ENCODE measurements at places on chromosomes 2 and 18.

DNA sequence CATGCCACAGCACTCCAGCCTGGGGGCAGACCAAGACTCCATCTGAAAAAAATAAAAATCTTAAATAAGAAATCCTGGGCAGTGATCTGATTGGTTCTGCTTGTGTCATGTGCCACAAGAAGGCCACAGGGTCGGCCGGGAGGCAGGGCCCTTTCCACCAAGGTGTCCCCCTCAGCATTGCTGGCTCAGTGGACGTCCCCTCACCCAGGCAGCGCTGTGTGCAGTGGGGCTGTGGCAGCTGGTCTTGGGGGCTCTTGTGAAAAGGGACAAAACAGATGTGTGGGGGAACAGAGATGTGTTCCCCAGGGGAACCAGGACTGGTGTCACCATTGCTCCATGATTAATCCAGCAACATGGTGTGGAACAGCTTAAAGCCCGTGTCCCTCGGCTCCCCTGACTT, 60.5 kb downstream of the HS6ST1 start:
- DNase-seq = peak; percentile 46

DNA sequence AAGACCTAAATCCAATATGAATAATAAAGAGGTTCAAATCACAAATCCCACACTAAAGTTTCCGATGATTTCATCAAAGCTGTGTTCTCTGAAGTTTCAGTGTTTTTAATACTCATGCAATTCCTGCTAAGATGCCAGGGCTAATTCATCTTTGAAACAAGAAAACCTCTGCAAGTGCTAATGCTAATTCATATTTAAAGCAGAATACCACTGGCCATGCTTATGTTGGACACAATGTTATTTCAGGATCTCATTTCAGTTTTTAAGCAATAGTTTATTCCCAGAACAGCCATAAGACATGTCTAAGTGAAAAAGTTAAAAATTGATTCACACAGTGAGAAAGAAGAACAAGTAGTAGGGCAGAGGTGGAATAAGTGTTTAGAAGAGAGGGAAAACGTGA, 62.8 kb downstream of the GRB14 start:
- DNase-seq = no peak

DNA sequence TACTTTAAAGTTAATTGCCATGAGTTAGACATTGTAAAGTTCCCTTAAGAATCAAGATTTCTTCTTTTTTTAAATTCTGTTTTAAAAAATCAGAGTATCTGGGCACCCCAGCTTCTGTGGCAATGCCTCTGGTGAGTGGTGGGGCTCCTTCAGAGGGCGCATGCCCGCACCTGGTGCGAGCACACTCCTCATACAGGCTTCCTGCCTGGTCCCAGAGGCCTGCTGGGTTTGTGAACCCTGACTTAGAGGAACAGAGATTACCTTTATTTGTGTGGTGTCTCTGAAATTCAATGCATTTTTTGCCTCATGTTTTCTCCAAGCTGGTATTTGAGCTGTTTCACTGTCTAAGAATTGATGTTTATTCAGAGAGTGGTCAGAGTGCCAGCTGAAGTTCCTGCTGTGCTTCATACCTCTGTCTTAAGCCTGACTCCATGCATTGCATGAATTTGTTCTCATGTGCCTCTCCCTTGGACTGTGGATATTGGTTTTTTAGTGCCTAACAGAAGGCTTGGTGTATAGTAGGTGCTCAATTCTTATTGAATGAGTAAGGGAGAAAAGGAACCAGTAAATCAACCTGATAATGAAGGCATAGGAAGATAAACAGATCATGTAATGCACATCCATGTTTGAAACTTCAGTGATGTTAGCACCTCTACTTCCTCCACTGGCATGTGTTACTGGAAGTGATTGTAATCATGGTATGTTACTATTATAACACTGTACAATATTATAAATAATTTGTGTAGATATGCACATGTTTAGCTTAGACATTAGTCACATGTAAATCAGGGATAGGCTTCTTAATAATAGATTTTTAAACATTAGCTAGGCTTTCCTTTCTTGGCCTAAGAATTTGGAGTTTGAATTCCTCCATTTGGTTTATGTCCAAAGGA, 29.0 kb downstream of the PHLPP1 start:
- no peak for DNase-seq

- no peak for DNase-seq
Measured at GRCh38 chr2:140842110-140842509, 1288.7 kb downstream of the LRP1B start.

DNA sequence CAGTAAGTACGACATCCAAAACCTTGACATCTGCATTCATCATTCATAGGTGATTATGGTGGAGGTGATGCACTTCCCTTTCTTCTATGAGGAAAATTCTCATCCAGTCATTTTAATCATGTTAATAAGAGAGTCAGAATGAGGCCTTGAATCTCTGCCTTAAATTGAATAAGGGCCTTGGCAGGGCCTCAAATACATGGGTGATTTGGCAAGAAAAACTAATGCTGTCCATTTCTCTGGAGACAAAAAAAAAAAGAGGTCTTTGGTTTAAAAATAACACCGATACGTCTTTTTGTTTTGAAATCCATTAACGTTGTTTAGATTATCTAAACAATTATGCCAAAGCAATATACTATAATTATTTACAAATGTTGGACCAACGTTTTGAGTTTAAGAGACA, 8.1 kb downstream of the COLEC12 start:
- no peak for DNase-seq

- no peak for DNase-seq
Measured at GRCh38 chr2:100924122-100924519, 78.0 kb upstream of the RPL31 start.

DNA sequence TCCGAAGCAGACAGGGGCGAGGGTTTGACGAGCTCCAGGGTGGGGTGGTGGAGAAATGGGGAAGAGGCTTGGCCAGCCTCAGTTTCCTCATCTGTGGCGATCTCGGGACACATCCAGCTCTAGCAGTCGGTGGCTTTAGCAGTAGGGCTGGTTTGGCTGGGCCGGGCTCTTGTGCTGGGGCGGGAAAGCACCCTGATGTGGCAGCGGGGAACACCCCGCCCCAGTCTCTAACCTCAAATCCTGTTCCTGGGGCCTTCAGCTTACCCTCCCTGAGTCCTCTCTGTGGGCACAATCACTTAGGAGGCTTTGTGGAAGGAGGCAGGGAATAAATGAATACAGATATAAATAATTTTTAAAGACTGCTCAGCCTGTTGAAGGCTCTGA, 26.5 kb upstream of the MCFD2 start:
- no peak for DNase-seq

DNA sequence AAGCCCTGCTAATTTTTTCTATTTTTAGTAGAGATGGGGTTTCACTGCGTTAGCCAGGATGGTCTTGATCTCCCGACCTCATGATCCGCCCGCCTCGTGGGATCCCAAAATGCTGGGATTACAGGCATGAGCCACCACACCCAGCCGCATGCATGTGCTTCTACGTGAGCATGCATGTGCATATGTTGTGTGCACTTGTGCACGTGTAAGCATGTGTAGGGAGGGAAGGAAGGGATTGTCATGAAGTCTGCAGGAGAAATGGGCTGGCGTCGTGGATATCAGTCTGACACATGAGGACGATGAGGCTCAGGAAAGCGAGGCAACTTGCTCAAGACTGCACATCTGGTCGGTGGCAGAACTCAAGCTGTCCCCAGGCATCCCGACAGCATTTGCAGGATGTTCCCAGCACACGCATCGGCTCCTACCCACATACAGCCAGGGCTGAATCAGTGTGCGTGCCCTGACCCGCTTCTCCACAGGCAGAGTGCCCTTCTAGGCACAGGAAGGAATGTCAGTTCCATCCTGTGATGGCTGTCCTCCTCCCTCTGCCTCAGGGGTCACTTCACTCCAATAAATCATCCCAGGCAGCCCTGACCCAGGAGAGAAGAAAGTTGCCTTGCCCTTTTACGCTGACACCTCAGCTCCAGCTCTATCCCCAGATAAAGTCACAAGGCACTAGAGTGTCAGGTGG, 49.9 kb upstream of the SLC14A2 start:
- no peak for DNase-seq

GRCh38 chr18:71808616-71809015, 735.5 kb downstream of the CBLN2 start:
- no peak for DNase-seq

GRCh38 chr2:105183555-105184323, 57.8 kb upstream of the GPR45 start:
- DNase-seq = no peak

DNA sequence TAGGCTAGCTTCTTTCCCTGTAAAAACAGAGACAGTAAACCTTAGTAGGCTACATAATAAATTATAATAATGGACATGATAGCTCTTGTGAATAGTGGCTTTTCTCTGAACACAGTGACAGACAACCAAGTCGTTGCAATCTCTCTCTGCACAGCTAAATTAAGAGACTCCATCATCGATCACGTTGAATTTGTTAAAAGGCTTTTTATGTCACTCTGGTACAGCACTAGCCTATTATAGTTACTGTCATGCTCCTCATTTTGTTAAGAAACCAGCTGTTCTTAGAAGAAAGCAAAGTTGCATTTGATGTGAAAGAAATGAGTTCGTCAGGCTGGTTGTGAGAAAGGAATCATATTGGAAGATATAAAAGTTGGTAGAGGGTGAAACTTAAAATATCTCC, 50.3 kb upstream of the ARHGAP28 start:
- no peak for DNase-seq

- DNase-seq = no peak
Measured at GRCh38 chr2:29902356-29902755, 19.0 kb downstream of the ALK start.

- DNase-seq = no peak
Measured at GRCh38 chr18:48181857-48182256, 227.3 kb downstream of the ZBTB7C start.

GRCh38 chr2:142862299-142862698, 15.2 kb upstream of the KYNU start:
- DNase-seq = no peak

DNA sequence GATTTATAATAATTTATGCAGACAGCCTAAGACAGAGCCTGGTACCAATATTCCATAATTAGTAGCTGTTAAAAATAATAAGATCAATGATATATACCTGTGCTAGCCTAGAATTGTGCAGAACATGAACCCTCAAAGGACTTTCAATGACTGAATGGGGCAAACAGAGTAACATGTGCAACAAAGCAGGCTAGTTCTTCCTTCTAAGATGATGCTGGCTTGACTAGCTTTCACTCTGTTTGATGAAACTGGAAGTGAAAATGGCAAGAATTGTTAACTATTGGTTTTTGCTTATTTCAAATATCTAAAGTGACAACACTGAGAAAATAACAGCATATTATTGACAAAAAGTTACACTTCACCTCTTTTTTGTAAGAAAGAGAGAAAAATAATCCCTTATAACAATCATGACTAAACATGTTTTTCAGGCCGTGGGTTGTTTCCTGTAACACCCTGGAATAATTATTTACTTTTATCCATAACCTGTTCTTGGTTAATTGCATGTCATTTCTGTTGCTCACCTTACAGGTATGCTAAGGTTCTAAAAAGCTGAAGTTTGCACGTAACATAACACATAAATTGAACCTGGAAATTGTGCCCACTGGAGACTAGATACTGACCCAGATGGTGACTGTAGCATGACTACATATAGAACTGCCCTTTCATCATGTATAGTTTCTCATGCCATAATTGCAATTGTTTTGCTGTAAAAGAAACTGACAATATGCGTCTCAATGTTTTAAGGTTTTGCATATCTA, 108.7 kb downstream of the C18orf54 start:
- no peak for DNase-seq

GRCh38 chr2:201401815-201402214, 44.7 kb upstream of the FLACC1 start:
- DNase-seq = no peak
